ENCODE measurements at places on chromosomes 2 and 18. TPM values are rescaled to one million over a fixed set of nuclear protein-coding genes. Genes with fewer than 3 reads are reported as not detected.

DNA sequence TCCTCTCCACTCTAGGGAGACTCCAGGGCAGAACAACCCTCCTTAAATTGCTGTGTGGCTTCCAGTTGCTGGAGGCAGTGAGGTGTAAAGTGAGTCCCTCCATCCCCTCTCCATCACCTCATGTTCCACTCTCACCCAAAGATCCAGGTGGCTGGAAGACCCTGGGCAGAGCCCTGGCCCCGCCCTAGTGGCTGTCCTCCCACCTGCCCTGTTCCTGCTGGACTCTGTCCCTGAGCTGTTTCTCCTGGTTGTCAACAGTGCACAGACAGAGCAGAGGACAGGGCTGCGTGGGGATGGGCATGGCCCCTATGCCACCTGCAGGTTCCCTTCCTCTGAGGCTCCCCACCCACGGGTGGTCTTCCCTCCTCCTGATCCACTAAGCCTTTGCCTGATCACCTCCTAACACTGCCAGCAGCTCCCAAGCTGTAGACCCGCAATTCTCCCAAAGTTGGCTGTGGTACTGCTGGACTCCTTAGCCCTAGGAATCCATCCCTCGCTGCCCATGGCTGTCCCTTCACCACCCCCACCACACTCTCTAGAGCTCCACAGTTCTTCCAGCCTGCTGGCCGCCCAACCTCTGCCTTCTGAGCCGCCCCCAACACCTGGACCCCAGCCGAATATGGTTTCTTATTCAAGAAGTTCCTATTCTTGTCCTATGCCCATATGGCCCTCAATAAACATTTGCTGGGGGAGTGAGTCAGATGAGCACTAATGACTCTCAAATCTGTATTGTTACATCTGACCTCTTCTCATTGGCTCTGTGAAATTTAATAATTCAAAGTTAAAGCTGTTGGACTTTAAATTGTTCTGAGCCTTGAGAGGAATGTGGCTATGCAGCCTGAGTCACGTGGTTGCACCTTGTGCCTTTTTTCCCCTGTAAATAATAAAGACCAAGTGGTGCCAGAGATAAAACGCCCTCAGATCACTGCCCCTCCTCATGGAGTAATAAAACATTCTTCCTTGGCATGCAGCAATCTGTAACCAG is 260.0 kb upstream of the HS6ST1 start:
- DNase-seq = no peak

The HDHD2 gene
- 13.7 TPM for total RNA-seq

GRCh38 chr2:12787891-12788801 is 71.4 kb downstream of the TRIB2 start:
- peak; percentile 96 for DNase-seq

The LYPD6 gene
- total RNA-seq = 3.1 TPM

The EMILIN2 gene
- total RNA-seq = 11.3 TPM

The HMSD gene
- total RNA-seq = not detected

GRCh38 chr2:38666556-38666910 is 619 bp downstream of the GALM start:
- DNase-seq = no peak

The OTOS gene
- total RNA-seq = not detected

DNA sequence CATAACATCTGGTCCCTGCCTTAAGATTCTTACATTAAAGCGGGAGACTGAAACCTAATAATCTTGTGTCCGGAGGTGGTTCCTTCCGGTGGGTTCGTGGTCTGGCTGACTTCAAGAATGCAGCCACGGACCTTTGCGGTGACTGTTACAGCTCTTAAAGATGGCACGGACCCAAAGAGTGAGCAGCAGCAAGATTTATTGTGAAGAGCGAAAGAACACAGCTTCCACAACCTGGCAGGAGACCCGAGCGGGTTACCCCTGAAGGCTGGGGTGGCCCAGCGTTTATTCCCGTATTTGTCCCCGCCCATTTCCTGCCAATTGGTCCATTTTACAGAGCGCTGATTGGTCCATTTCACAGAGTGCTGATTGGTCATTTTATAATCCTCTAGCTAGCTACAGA is 122.3 kb upstream of the SIX2 start:
- no peak for DNase-seq

DNA sequence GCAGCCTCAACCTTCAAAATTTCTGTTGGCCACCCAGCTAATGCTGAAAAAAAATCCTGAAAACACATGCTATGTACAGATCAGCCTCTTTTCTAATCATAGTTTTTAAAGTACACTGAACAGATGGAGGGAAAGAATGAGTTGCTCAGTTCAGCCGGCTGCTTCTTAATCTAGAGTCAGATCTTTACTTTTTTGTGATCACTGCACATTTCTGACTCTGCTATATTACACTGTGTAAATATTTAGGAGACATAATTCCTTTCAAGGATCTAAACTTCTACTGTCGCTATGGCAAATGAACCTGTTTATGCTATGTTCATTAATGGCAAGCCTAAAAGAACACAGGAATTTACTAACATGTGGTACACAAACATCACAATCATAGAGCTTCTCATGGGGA is 114.2 kb downstream of the SRBD1 start:
- no peak for DNase-seq

DNA sequence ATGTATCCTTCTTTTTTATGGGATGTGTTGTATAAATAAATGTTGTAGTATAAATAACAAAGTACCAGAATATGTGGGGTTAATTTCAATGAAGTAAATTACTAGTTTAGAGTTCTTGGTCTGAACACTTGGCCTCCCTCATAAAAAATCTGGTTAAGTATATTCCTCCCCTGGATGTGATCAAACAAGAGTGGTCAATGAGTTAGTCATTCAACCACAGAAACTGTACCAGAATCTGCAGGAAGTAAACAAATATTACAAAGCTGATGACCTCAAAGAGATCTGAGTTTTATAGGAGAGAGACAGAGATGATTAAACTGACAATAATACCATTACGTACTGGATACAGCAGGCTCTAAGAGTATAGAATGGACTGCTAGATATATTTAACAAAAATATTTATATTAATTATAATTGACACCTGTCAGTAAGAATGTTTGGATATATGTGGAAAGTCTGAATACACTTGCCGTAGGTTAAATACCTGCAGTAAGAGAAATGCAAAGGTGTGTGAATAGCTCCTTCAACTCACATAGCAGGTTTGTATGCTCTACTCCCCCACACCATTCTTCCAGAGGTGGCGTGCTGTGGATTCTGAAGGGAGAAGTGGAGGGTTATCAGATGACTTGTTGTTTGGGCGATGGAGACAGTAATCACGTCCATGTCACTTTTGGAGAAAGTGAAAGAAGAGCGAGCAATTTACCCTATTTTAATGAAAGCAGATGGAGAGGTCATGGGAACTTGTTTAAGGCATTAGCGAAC is 108.3 kb upstream of the LRATD1 start:
- DNase-seq = no peak

The DOK6 gene
- not detected for total RNA-seq

- peak; percentile 86 for DNase-seq
Measured at GRCh38 chr2:217434180-217434975, 568.4 kb downstream of the TNS1 start.

GRCh38 chr2:20582600-20583221 is 68.2 kb downstream of the HS1BP3 start:
- DNase-seq = no peak

DNA sequence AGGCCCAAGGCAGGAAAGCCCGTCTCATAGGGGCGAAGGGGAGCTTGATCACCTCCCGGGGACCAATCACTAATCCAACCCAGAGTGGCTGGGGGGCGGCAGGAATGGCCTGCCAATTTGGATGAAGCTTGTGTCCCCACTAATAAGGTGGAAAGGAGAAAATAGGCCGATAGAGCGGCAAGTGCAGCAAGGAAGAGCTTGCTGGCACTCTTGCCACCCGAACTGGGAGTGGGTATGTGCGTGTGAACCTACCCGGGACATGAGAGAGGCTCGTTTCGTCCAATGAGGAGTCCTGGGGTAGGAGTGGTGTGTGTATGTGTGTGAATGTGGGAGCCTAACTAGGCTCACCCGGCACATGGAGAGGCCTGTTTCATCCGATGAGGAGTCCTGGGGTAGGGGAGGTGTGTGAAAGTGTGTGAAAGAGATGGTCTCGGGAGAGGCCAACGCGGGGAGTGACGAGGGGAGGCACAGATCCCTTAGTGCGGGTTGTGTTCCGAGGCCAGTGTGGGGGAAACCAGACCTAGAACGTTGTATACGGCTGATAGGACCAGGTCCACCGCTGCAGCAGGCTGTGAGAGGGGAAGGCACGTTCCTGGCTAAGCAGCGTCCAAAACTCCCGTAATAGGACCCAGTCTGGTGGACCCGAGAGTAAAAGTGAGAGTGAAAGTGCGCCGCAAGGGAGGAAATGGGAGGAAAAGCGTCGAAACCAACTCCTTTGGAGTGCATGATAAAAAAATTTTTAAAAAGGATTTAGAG is 47.1 kb upstream of the SELENOI start:
- DNase-seq = peak; percentile 75

GRCh38 chr2:83055376-83056010 is 1403.6 kb downstream of the SUCLG1 start:
- peak; percentile 93 for DNase-seq

- DNase-seq = no peak
Measured at GRCh38 chr2:165847001-165847400, 53.0 kb upstream of the GALNT3 start.

DNA sequence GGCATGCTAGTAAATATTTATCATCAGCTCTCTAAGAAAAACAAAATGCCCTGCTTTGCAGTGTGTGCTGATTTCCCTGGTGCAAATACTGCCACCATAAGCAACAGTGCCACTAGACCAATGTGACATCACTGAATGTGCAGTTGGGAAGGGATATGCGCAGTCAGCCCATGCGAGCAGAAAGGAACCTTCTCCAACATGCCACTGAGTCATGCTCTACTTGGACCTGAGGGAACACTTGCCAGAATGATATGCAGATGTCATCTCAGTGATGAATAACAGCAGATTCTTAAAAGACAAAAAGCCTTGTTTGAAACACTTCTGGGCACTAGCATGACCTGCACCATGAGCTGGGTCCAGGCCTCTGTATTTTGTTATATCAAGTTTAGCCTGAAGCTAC is 55.3 kb upstream of the REL start:
- DNase-seq = no peak

DNA sequence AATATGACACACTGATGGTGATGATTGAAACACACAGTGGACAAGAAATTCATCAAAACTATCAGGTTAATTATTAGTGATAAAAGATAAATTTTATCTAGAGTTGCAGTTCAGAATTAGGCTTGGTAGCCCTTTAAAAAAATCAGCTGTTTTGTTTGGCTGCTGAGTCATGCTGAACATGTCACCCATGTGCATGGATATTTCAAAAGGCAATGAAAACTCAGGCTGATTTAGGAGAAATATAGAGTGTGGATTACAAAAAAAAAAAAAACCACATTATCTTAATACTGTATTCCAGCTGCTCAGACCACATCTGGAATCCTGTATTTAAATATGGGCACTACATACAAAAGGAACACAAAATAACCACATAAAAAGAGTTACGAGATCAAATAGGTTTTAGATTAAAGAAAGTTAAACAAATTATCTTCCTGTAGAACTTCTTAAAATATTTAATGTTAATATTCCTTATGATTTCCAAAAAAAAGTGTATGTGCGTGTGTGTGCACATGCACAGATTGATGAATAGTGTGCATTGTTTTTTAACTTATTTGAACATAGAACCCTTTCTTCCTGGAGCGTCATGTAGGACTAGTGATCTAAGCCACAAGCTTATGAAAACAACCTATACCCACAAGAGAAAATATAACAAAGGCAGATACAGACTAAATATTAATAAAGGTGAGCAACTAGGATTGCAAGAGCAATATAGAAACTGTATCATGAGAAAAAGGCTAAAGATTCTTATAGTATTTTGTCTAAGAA is 186.2 kb downstream of the STK39 start:
- no peak for DNase-seq

The KCMF1 gene
- 78.4 TPM for total RNA-seq

DNA sequence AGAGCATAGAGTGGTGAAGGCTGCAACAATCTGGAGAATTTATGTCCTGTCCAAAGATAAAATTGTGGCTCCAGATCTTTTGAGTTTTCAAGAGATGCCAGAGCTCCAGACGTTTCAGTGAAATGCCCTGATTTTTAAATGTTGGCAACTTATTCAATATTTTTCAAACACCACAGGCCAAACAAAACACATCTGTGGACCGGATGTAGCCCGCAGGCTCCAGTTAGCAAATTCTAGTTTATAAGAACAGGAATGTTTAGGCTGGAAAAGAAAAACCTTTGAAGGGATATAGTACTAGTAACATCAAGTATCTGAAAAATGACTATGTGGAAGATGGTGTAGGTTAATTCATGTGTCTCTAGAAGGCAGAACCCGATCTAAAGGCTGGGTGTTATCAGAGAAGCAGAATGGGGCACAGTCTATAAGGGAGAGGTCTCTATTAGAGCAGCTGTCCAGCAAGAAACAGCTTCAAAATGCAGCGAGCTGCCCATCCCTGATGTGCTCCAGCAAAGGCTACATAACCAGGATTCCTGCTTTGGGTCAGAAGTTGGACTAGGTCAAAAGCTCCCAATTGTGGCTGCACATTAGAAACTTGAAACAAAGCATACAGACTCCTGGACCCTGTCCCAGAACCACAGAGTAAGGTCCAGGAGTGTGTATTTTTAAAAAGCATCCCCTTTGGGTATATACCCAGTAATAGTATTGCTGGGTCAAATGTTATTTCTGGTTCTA is 105.9 kb downstream of the ANKRD44 start:
- DNase-seq = no peak

The C2orf78 gene
- not detected for total RNA-seq

The SIX3 gene
- total RNA-seq = not detected

GRCh38 chr2:133365117-133365516 is 203.1 kb downstream of the NCKAP5 start:
- peak; percentile 44 for DNase-seq

GRCh38 chr2:179104736-179105135 is 54.8 kb upstream of the CCDC141 start:
- DNase-seq = no peak

The TEKT4 gene
- not detected for total RNA-seq

- no peak for DNase-seq
Measured at GRCh38 chr2:134770702-134771101, 51.9 kb upstream of the TMEM163 start.

DNA sequence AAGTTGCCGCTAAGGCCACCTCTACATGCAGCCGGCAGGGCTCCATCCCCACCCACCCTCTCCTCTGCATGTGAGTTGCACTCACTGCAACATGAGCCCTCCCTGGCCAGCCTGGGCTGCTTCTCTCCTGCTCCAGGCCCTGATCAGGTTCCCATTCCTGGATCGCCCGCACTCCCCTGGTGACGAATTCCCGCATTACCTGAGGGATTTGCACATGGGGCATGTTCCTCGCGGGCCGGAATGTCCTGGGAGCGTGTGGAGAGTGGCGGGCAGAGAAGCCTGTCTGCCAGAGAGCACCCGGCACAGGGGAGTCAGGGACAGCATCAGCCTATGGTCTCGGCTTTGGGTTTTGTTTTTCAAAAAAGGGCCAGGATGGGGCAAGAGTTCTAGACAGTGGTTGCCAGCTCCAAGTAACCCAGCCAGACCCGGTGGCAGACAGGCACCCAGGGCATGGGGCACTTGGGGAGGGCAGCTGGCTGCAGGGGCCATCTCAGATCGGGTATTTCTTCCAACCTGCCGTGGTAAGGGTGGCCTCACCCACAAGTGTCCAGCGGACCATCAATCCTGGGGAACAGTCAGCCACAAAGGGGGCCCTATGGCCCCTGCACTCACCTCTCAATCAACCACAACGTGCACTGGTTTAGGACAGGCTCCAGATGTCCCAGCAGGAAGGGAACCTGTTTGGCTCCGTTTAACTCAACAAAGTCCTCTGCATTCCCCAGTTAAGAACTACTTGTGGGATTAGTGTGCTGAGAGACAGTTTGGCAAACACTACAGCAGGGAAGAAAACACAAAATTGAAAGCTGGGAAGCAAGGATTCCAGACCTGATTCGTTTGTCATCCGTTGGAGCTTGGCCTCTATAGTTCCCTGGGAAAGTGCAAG is 187.7 kb downstream of the SMAD7 start:
- DNase-seq = no peak

All from endothelial cell of umbilical vein (primary cell).